ENCODE measurements at places on chromosomes 16 and 17. TPM values are rescaled to one million over a fixed set of nuclear protein-coding genes. Genes with fewer than 3 reads are reported as not detected.

DNA sequence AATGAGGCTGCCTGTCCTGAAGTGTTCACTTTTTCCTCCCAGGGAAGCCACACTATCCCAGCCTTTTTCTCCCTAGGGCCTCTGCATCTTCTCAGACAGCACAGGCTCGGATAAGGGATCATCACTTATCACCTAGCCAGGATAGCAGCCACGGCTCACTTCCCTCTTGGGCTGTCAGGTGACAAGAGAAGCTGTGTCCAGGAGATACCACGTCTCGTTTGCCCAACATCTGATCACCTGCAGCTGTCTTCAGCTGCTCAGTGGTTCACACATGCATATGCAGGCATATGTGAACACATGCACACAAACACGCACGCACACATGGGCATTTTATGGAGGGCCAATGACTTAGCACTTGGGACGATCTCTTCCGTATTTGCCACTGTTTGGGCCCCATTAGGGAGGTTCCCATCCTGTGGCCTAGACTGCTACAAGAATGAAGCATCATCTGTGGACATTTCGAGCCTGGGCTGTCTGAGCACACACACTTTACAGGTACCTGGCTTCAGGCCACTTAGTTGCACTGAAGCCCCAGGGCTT lies 32.4 kb upstream of the ADORA2B start:
- no peaks in the 10 kb centered on the region for H3K36me3 ChIP-seq
- H3K27me3 ChIP-seq = no peaks in the 10 kb centered on the region
- H3K4me3 ChIP-seq = no peak overlapping the region

DNA sequence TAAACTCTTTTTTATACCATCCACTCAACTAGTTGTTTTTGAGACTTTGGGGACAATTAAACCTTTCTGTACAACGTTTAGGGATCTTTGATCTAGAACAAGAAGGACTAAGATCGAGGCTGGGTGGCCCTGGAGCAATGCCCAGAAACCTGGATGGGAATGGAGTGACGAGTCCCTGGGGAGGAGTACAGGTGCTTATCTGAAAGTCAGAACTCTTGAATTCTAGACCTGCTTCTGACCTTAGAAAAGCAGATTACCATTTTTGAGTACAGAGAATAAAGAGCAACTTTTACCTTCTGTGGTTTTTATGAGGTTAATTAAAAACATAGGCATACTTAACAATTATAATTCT lies 17.8 kb downstream of the UBE2Z start:
- H3K36me3 ChIP-seq = peaks cover 33% of the 10 kb centered on the region
- no peak overlapping the region for H3K4me3 ChIP-seq

DNA sequence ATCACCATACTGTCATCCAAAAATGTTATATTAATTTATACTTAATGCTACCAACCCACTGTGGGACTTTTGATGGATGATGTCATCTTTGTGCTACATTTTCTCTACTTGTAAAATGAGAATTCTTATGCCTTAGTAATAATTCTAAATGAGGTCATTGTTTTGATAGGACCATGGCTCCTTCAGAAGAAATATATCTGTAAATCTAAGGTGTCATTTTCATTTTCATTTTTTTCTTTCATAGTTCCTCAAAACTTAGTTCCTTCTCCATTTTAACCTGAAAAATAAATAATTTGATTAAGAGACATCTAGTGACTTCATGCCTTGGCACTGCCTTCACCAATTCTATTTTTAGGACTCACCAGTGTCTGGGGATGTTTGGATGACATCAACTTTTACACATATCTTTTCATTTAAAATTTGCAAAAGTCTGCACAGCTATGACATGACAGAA lies 48.7 kb downstream of the GPRC5B start:
- no peaks in the 10 kb centered on the region for H3K36me3 ChIP-seq
- peak; percentile 24 for DNase-seq
- H3K27ac ChIP-seq = no peak overlapping the region
- peaks cover 3% of the 10 kb centered on the region for H3K4me1 ChIP-seq
- no peaks in the 10 kb centered on the region for H3K27me3 ChIP-seq
- H3K4me3 ChIP-seq = no peak overlapping the region

DNA sequence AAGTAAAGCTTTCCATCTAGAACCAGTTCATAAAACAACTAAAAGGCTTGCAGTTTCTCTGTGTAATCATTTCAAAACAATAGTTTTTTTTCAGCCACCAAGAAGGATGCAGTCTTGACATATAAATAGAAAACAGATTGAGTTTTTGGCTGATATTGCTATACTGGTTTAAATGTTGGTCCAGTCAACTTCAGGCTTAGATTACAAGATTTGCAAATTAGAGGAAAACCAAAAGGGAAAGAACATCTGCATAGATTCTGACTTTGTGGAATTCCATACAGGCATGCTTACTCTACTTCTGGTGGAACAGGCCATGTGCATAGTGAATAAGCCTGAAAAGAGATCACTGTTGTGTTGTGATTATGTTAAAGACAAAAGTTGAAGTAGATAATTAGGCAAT lies 150.3 kb downstream of the BCAS3 start:
- H3K27me3 ChIP-seq = no peaks in the 10 kb centered on the region
- H3K36me3 ChIP-seq = no peaks in the 10 kb centered on the region
- no peaks in the 10 kb centered on the region for H3K4me1 ChIP-seq

DNA sequence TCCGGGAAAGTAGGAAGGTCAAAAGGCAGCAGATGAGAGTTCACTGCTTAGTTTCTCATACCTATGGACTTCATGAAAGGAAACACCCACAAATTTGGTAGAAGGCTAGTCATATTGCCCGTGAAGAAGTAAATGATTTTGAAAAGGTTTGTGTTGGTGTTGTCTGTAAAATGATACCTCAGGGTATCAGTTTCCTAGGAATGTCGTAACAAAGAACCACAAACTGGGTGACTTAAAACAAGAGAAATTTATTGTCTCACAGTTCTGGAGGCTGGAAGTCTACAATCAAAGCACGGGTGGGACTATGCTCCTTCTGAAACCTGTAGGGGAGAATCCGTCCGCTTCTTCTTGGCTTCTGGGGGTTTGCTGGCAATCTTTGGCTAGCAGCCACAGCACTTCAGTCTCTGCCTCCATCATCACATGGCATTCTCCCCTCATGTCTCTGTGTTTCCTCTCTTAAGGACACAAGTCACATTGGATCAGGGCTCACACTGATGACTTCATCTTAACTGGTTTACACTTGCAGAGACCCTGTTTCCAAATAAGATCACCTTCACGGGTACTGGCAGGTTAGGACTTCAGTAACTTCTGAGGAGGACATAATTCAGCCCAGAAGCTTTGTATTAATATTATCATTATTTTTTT lies 2.0 kb upstream of the NAE1 start:
- no peak overlapping the region for H3K4me3 ChIP-seq
- DNase-seq = peak; percentile 48
- H3K27me3 ChIP-seq = peaks cover 5% of the 10 kb centered on the region
- H3K4me1 ChIP-seq = no peaks in the 10 kb centered on the region
- H3K27ac ChIP-seq = no peak overlapping the region
- no peaks in the 10 kb centered on the region for H3K36me3 ChIP-seq

DNA sequence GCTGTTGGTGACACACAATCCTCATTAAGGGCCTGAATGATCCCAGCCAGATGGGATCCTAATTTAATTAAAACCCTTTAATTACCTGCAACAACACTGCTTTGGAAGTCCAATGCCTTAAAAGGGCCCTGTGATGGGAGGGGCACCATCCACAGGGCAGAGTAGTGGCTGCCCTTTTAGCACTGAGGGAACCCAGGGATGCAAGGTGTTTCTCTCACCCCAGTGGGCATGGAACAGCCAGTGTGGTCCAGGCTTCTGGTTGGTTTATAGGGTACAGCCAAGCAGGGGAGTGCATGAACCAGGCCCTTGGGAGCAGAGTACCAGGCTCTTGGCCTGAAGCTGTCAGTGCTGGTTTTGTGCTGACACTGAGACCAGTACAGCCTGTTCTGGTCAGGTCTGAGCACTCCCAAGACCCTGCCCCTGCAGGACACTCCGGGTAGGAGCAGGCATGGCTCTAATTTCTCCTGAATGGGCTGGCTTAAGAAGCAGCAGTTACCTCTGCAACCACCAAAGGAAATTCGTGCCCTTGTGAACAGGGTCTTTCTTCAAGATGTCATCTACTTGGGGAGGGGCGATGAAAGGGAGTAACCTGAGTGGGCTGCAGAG lies 9.9 kb downstream of the NXPH3 start:
- no peak overlapping the region for H3K27ac ChIP-seq
- H3K27me3 ChIP-seq = no peaks in the 10 kb centered on the region
- DNase-seq = no peak
- no peak overlapping the region for H3K4me3 ChIP-seq

DNA sequence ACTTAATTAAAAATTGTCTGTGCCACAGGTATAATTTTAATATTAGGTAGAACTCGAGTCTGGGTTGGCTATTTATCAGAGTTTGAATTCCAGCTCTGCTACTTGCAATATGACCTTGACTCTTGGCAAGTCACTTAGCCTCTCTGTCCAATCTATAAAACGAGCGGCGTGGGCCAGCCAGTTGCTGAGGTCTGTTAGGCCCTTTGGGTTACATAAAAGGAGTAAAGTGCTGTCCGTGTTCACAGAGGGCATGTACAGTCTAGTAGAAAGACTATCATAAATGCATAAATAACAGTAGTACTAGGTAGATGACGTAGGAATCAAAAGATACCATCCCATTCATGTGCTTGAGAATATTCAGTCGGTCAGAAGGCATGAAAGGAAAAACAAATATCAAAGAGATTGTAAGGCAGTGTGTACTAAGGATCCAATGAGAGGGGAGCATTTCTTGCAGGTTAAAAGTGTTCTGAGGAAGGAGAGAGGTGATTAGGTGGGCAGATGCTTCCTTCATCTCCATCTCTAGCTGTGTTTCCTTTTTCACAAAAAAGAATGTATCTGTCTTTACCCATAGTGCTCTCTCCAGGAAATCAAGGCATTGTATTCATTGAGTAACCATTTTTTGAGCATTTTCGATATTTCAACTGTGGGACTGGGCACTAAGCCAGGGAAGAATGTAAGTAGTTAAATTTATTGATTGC lies 2.4 kb downstream of the TNRC6A start:
- H3K27me3 ChIP-seq = no peaks in the 10 kb centered on the region
- no peak overlapping the region for H3K27ac ChIP-seq
- peaks cover 12% of the 10 kb centered on the region for H3K4me1 ChIP-seq
- peak overlapping the region; percentile 44 for H3K4me3 ChIP-seq

- no peaks in the 10 kb centered on the region for H3K4me1 ChIP-seq
- no peak overlapping the region for H3K27ac ChIP-seq
- H3K4me3 ChIP-seq = no peak overlapping the region
- no peaks in the 10 kb centered on the region for H3K36me3 ChIP-seq
Observed at GRCh38 chr17:28529013-28529400, 22.9 kb downstream of the FOXN1 start.

GRCh38 chr17:28554565-28554964 lies 2.1 kb upstream of the UNC119 start:
- no peaks in the 10 kb centered on the region for H3K27me3 ChIP-seq
- H3K4me3 ChIP-seq = no peak overlapping the region
- H3K27ac ChIP-seq = no peak overlapping the region
- no peak for DNase-seq

- DNase-seq = no peak
- H3K36me3 ChIP-seq = peaks cover 3% of the 10 kb centered on the region
- no peak overlapping the region for H3K27ac ChIP-seq
- no peak overlapping the region for H3K4me3 ChIP-seq
- no peaks in the 10 kb centered on the region for H3K27me3 ChIP-seq
Observed at GRCh38 chr16:11009027-11009755, 64.8 kb downstream of the CLEC16A start.

DNA sequence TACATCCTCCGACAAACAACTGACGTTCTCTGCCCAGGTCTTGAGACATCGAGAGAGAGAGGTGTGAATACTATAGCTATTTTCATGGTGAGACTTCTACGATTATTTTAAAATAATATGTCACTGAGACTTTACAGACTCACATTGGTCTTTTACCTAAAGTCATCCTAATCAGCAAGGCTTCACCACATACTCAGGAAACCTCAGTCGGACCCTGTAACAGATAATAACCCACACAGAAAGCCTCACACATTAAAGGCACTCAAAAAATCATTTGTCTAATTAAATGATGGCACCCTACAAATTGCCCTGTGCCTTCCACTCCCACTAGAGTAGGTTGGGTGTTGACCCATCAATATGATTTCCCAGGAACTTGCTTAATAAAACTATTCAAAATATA lies 19.8 kb upstream of the SLC39A11 start:
- H3K27me3 ChIP-seq = no peaks in the 10 kb centered on the region
- H3K36me3 ChIP-seq = no peaks in the 10 kb centered on the region
- no peak for DNase-seq
- H3K27ac ChIP-seq = no peak overlapping the region
- H3K4me3 ChIP-seq = no peak overlapping the region

- no peak overlapping the region for H3K4me3 ChIP-seq
- DNase-seq = no peak
- no peaks in the 10 kb centered on the region for H3K27me3 ChIP-seq
- no peaks in the 10 kb centered on the region for H3K36me3 ChIP-seq
- no peaks in the 10 kb centered on the region for H3K4me1 ChIP-seq
- H3K27ac ChIP-seq = no peak overlapping the region
Observed at GRCh38 chr17:72429066-72429638, 308.3 kb downstream of the SOX9 start.

DNA sequence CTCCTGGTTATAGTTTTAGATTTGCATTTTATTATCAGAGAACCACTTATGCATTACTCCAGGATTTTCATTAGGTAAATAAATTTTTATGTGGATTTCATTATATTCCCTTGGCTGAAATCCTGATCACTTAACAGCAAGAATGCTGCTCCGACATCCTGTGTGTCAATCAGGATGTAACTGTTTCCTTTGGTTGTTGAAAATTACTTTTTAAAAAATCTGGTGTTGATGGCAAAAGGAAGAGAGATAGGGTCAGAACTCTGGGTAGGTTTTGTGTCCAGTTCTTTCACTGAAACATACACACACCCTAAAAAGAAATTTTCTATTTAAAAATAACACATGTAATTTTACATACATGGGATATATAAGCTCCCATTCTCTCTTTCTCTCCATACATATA lies 30.9 kb downstream of the ZNF423 start:
- no peaks in the 10 kb centered on the region for H3K4me1 ChIP-seq
- no peak overlapping the region for H3K27ac ChIP-seq
- no peaks in the 10 kb centered on the region for H3K36me3 ChIP-seq

DNA sequence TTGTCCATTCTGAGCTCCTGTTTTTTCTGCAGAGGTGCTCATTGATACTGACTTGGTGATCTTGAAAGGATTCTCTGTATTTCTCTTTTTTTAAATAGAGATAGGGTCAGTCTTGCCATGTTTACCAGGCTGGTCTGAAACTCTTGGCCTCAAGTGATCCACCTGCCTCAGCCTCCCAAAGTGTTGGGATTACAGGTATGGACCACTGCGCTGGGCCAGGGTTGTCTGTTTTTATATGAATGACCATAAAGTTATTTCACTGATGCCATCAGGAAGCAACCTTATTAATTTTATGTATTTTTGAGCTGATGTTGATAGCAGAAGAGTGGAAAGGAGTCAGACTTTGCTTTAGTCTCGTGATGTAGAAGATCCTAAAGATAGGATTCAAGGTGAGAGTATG lies 35.7 kb upstream of the METTL9 start:
- H3K4me3 ChIP-seq = no peak overlapping the region
- H3K27me3 ChIP-seq = peaks cover 15% of the 10 kb centered on the region

Gene GP1BA
- total RNA-seq = not detected

Gene MGAT5B
- 0.17 TPM for total RNA-seq

Gene ASPA
- 4.6 TPM for total RNA-seq

Gene NLGN2
- 12.1 TPM for total RNA-seq

Gene ICAM2
- total RNA-seq = 2.6 TPM

Measured in fibroblast of lung (primary cell).